ENCODE measurements at places on chromosomes 5 and 9.

DNA sequence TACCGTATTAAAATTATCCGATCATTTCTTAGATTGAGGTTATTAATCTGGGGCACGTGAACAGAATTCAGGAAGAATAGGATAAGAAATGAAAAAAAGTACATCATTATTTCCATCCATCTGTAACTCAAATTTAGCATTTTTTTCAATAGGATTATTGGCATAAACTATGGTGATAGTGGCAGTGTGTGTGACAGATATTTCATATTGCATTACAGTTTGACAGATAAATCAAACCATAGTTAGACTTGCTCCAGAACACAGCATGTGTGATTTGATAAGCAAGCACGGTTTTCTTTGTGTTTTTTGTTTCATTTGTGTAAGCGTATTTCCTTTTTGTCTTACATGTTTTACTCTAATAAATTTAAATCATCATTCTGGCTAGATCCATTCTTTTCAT is 155.0 kb downstream of the CDH9 start:
- no peak for DNase-seq

GRCh38 chr5:2658881-2659470 is 92.5 kb downstream of the IRX2 start:
- DNase-seq: no peak

DNA sequence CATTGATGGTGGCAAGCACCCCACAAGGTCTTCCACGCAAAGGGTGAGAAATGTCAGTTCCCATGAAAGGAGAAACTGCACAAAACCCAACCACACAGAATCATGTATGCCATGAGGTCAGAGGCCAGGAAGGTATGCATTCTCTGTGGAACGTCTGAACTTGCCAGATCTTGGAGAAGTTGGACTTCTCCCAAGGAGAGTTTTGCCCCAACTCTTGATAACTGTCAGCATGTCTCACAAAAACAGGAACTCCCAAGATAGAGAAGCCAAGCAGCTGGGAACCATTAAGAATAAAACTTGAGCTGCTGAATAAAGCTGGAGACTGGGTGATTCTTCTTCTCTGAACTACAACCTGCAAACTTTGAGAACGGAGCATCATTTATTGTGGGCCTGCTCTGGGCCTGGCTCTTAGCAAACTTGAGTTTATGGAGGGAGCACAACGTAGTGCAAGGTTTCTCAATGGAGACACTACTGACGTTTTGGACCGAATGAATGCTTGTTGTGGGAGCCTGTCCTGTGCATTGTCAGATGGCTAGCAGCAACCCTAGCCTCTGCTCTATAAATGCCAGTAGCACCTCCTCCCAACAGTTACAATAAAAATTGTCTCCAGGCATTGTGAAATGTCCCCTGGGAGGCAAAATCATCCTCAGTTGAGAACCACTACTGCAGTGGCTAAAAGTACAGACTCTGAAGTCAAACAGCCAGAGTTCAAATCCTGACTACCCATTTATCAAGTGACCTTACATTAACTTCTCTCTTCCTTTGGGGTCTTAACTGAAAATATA is 193.5 kb downstream of the ACTL7B start:
- DNase-seq: no peak

DNA sequence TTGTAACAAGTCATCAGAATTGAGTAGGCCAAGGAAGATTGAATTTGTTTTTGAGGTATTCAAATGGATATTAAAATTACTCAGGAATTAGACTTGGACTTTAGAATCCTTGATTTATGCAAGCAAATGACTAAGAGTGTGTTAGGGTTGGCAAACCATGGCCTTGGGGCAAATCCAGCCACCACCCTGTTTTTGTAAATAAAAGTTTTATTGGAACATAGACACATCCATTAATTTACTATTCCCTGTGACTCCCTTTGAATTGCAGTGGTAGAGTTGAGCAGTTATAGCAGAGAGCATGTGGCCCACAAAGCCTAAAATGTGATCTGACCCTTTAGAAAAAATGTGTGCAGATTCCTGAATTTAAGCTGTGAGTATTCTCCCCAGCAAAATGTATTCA is 115.6 kb downstream of the WDR70 start:
- no peak for DNase-seq

GRCh38 chr9:25322142-25322541 is 356.1 kb downstream of the TUSC1 start:
- DNase-seq: no peak

DNA sequence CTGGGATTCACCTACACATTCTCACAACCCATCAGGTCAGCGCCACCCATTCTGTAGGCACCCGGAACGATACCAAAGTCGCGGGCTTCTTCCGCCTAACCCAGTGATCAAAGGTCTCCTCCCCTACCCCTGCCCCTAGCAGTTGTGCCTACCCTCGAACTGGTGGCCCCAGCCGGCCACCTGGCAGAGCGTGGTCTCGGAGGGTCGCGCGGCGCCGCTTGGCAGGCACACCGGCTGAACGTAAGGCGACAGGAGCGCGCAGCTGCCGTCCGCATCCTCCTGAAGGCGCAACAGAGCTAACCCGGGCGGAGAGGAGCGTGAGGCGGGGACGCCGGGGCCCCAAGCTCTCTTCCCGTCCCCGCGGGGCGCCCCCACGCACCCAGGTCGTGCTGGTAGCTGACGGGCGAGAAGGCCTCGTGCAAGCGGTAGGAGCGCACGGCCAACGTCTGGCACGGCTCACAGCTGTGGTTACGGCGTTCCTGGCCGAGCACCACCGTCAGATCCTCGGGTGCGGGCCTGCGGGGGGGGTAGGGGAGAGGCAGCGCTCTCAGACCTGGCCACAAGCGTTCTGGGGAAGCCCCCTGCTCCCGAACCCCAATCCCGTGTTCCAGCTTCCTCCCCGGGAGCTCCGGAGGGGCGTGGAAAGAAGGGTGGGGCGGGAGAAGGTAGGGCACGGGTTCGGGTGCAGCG is 2.8 kb upstream of the PFN3 start:
- DNase-seq: no peak

Measured in right atrium auricular region (tissue), 2 donors.